ENCODE measurements at places on chromosomes 6 and 20.

GRCh38 chr6:15332446-15332845 is 86.6 kb downstream of the JARID2 start:
- no peak for DNase-seq

- DNase-seq, result no peak
Observed at GRCh38 chr20:24048024-24048611, 59.5 kb upstream of the GGTLC1 start.

GRCh38 chr6:108836061-108836460 is 12.2 kb upstream of the ARMC2 start:
- DNase-seq, result no peak

- DNase-seq, result no peak
Observed at GRCh38 chr6:73409395-73409794, 14.8 kb downstream of the DDX43 start.

GRCh38 chr20:11140359-11140758 is 466.6 kb upstream of the JAG1 start:
- DNase-seq, result no peak

DNA sequence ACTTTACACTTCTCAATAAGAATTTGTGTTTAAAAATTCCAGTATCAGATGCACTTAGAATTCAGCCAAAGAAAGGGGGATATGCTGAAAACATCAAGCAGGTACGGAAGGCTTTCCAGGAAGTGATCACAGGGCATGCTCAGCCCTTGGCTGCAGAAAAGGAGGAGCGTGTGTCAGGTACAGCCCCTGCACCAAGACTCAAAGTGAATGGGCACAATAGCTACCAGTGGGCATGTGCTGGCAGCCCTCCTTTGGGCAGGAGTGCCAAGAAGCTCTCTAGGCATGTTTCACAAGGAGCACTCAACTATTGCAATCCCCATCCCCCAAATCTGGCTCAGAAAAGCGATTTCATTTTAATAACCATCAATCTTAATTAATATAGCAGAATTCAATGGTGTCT is 298.8 kb downstream of the GMDS start:
- DNase-seq, result no peak

DNA sequence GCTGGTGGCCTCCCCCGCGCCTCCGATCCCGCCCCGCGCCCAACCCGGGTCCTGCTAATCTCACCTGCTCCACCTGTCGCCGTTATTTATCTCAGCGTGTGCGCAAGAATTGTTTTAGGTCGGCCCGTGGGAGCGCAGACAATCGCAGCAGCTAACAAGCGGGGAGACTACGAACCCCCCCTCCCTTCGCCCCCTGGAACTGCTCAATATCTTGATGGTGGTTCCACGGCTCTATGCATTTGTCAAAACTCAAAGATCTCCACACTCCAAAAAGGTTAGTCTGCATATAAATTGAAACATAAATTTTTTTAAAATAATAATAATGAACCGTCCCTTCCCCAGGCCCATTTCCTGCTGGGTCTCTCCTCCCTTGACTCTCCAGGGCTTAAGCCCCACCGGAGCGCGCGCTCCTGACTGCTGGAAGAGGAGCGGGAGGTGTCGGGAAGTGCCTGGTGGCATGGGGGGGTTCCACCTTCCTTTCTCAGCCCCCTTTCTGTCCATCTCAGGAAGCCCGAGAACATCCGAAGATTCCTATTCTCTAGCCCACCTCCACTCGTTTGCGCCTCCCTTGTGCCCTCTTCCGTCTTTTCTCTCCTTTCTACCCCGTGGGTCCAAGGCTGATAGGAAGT is 1.6 kb upstream of the MDGA1 start:
- no peak for DNase-seq

- DNase-seq, result no peak
Observed at GRCh38 chr6:21610341-21610740, 16.8 kb downstream of the SOX4 start.

DNA sequence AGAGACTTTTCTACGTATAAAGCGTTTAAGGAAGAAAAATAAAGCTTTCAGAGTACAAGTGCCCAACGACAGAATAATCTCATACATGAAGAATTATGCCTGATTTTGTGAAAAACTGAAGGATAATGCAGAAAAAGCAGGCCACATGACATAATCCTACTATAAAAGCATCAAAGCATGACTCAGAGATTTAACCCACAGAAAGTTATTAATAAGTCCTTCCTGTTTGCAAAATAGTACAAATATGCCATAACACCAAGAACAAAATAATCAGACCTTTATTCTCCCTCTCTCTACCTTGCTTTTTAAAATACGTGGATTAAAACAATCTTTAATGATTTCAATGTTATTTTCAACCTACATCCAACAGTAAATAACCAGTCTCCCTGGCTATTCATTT is 118.6 kb upstream of the BCLAF1 start:
- no peak for DNase-seq

GRCh38 chr6:148291876-148292275 is 50.8 kb upstream of the SASH1 start:
- DNase-seq, result no peak

DNA sequence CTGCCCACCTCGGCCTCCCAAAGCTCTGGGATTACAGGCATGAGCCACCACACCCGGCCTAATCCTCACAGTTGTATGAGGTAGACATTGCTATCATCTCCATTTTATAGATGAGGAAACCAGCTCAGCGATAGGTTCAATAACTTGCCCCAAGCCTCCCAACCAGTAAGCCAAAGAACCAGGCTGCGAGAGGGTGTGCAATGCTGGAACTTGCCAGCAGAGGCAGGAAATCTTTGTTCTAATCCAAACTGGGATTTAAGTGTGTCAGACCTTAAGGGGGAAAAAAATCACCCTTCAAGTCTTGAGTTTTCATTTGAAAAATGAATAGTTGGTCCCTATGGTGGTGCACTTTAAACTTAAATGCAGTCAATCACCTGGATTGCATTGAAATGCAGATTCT is 20.1 kb upstream of the RNGTT start:
- DNase-seq, result no peak

DNA sequence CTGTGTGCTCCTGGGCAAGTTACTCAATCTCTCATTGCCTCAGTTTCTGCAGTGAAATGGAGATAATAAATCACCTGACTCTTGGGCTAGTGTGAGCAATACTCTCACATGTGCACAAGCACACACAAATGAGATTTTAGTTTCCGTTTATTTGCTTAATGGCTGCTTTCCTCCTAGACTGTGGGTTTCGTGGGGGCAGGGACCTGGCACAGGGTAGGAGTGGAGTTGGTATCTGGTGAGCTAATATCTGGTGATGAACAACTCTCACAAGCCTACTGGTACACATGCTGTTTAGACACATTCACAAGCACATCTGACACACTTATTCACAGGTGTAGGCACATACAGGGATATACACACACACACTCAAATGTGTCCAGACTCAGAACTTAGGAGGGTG is 73.8 kb downstream of the TOX2 start:
- DNase-seq, result no peak

DNA sequence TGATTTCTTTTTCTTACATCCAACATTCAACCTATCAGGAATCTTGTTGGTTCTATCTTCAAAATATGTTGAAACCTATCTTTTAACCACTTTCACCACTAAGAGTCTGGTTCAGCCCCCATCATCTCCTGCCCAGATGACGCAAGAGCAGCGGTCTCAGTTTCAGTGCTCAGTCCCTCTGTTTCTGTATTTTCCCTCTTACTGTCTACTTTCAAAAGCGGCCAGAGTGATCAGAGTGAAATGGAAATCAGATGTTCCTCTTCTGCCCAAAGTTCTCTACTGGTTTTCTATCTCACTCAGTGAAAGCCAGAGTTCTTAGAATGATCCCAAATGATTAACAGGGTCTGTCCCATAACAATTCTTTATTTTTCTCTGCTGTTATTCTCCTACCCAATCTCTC is 147.9 kb upstream of the PDE7B start:
- DNase-seq, result no peak

DNA sequence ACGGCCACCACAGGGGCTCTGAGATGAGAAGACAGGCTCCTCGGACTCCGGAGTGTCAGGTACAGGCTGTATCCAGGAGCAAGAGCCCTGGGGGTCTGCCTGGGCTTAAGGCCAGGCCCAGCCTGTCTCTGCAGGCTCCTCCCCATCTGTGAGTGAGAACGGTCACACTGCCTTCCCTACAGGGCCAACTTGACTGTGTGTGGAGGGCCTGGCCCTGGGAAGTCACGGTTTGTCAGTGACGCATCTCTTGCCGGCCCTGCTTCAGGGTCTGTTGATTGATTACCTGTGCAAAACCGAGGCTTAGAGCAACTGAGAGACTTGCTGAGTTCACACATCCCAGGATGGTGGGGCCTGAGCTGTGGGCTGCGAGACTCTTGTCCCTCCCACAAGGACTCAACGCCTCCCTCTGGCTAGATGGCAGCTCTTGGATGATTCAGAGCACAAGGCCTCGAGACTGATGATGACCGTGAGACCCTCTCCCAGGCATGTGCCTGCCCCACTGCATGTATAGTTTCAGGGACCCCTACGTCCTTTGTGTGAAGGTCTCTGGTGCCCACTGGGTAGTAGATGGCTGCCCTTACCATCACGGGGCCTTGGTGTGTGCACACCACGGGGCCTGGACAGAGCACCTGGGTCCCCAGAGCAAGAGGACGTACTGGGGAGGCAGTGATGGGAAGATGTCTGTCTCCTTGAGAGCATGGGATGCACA is 5.9 kb downstream of the RBM38 start:
- DNase-seq, result no peak

GRCh38 chr6:21064756-21065340 is 528.7 kb upstream of the SOX4 start:
- no peak for DNase-seq

GRCh38 chr6:159038914-159039884 is 5.6 kb downstream of the TAGAP start:
- DNase-seq, result no peak

DNA sequence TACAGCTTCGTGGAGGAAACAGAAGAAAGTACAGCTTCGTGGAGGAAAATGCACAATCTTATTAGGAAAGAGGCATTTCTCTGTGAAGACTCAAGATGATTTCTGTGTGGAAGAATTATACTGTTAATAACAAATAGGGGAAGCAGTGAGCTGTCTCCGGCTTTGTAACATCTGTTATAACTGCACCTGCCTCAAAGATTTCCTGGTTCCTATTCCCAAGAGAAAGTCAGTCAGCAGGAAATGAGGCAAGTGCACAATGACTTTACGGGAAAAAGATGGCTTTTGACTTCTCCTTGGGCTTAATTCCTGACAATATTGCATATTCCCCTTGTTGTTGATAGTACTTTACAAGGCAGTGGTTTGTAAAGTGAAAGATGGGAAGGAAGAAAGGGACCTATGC is 538.5 kb downstream of the BMP2 start:
- no peak for DNase-seq

DNA sequence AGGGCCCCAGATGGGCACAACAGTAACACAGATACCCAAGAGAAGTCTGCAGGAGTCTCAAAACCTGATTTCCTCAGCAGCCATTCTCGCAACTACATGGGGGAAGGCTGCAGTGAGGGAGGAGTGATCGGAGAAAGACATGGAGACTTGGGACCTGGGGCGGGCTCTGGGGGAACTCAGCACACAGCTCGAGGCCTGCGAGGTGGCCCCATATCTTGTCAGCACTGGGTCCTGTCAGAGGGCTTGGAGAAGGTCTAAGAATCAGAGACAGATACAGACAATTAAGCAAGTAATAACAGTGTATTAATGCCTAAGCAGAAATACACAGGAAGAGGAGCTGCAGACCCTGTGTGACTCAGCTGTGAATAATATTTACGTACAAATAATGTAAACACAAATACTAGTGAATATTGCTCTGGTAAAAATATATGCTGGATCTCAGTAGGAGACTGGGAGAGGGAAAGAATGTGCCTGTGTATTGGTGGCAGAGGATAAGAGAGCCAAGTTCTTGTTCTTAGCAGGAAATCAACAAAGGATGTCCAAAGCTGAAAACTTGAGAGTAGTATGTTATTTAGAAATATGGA is 336.2 kb downstream of the ZFAND3 start:
- DNase-seq, result no peak

DNA sequence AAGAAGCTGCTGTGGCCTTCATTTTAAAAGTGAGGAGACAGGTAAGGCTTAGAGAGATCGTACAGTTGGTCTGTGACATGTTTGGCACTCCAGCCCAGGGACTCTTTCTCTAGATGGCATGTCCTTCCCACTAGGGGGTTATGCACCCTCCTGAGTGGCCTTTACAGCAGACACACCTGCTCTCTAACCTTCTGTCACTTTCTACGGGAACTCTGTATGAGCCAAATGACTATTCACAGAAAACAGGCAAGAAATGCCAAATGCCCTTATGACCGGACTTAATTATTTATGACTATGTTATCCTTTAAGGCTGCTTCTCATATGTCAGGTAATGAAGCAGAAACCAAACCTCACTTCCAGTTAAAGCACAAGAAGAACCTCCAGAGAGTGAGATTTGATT is 91.2 kb downstream of the MAP3K5 start:
- DNase-seq, result no peak

DNA sequence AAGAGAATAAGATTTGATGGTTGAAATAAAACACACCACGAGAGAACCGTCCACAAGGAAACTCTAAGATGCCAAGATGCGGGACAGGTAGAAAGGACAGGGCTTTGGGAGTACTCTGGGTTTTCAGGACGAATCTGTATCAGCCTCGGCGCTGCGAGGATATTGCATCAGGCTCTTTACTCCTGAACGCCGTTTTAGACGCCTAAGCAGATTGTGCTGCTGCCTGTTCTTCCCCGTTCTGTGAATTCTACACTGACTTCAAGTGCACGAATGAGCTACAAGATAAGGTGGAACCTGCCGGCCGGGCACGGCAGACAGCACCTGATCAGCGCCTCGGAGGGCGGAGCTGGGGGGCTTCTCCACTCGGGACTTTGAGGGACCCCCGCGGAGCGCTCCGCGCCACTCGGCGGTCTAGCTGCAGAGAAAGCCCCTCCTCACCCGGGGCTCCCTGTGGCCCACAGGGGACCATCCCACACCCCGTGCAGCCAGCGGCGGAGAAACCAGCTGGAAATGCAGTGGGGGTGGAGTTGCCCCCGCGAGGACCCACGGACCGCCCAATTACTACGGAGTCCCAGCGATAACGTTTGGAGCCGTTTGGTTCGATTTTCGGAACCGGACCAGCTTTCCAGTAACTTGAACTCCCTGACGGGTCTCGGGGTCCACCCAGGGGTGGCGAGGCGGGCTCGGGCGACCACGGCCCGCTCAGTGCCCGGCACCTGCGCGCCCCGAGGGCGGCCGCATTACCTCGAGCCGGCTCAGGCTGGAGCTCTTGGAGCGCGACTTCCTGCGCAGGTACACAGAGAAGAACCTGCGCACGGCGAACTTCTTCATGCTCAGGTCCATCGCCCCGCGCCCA is 646 bp downstream of the RPS6KA2 start:
- DNase-seq, result no peak

- no peak for DNase-seq
Observed at GRCh38 chr6:69994251-69994650, 127.9 kb downstream of the COL19A1 start.

All from stimulated activated CD4-positive, alpha-beta T cell treated with anti-CD3 and anti-CD28 coated beads, Interleukin-1b, Interleukin-23, amount 100 ng/mL, for 1 hour (primary cell).